Stimulated activated CD8-positive, alpha-beta memory T cell treated with anti-CD3 and anti-CD28 coated beads, Interleukin-2, amount 100 ng/mL, for 1 hour (primary cell): ENCODE measurements at places on chromosomes 5 and 9.
A peak's percentile ranks its signal among the peaks of the same experiment; 100 is the strongest.

GRCh38 chr9:133149130-133150015 lies 14.3 kb downstream of the GBGT1 start:
- DNase-seq = peak; percentile 65

- no peak for DNase-seq
Observed at GRCh38 chr5:90558344-90559192, at the start of gene ADGRV1. ADGRV1 (plus strand) TSS chr5:90558797; CDS start chr5:90558896, 99 bp downstream.

DNA sequence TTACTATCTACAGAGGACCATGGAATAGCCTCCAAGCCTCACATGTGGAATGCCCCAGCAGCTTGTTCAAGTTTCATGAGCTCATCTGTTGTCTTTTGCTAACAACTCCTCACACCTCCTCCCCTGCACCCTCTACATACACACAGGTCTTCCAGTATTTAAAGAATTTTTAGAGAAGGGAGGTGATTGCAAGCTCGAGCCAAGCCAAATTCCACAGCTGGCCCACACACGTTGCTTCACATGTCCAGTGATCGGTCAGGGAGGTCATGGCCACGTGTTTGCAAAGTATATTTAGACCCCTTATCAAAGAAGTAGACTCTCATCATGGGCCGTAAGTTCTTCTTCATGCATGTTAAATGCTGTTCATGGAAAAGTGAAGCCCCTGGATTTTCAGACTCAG lies 281.7 kb downstream of the OSTF1 start:
- DNase-seq = no peak

DNA sequence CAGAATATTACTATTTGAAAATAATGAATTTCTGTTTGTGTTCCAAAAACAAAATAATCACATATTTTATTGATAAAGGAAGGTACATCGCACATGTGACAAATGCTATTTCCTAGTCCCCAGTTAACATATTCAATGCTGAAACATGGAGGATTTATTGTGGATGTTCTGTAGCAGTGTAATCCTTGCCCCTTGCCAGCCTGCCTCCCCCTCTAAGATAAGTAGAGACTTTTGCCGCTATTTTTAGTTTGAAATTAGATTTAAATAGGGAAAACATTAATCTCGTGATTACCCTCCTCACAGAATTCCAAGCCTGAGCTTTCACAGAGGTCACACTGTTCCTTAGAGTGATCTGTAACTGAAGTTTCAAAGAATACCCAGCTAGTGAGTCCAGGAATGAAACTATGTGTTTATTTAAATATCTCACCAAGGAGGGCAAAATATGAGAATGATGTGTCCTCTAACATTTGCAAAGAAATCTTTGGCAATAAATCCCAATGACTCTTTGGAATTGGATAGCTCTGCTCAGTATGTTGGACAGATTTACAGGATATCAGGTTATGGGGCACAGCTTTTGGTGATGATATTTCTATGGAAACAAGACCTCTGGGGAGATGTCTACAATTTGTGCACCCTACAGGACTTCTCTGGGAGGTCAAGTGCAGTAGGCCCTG lies 17.3 kb downstream of the CTXN3 start:
- DNase-seq = no peak

DNA sequence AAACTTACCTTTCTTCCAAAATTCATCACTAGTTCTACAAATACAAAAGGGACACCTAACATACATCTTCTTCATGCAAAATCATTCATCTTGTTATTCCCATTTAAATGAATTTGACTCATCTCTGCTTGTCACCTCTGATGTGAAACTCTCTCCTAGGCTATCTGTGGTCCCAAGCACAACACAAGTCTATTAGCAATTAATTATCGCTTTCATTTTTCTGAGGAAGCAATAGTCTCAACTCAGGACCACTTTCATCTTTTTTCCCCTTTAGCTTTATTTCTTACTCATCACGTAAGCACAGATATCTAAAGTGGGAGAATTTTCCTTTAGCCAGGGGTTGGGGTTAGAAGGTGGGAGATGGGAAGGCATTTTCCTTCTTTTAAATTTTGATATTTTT lies 131.9 kb downstream of the ST8SIA4 start:
- DNase-seq = no peak

GRCh38 chr5:26889815-26890214 lies 148.6 kb downstream of the CDH9 start:
- no peak for DNase-seq

GRCh38 chr5:130868186-130868840 lies 296.7 kb downstream of the HINT1 start:
- no peak for DNase-seq

GRCh38 chr5:137822158-137822764 lies 45.4 kb upstream of the MYOT start:
- no peak for DNase-seq

DNA sequence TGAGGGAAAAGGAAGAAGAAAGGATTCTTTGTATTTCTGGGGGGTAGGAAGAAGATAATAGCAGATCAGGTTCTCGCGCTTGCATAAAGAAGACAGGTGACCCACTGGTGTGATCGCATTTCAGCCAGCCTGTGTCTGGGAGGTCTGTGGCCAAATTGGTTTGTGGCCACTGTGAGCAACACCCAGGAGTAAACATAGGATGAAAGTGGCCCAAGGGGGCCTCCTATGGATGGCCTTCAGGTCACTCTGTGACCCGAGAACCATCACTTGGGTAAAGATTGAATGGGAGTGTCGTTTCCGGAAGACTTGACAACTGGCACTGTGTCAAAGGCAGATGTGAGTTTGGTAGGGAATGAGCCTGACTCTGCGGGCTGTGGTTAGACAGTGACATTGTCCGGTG lies 34.2 kb downstream of the RAI14 start:
- no peak for DNase-seq

DNA sequence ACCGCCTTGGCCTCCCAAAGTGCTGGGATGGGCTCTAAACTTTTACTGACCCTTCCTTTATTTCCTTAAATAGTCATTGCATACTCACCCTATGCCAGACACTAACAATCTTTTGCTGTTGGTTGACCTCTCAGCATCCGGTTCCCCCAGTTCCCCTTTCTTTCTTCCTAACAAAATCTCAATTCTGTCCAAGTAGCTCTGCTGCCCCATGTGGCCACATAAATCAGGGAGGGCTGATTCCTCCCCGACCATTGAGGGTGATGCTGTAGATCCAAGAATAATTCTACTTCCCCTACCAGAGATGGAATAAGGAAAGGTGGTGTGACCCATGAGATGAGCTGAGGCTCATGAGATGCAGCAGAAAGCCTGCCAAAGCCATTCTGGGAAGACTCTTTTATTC lies 315.3 kb upstream of the MSX2 start:
- DNase-seq = no peak

DNA sequence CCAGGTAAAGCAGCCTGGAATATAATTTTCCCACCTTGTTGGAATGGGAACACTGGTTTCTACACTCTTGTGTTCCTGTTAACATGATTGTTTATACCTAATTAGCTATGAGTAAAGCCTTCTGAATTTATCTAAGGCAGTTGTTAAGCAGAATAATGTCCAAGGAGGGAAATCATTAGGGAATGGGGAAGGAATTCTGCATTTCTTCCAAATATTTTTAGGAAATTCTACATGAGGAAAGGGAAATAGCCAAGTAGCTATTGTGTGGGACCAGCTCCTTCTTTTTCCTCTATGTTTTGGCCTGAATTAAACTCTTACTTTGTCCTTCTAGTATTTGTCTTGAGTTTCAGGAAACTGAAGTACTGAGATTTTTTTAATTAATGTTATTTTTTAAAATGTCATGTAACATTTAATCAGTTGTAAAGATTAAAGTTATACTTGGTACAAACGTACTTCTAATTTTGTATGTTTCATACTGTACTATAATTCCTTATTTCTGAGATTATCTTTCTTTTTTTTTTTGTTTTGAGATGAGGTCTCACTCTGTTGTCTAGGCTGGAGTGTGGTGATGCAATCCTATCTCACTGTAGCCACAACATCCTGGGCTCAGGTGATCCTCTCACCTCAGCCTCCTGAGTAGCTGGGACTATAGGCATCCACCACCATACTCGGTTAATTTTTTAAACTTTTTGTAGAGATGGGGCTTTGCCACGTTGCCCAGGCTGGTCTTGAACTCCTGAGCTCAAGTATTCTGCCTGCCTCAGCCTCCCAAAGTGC lies 28.5 kb downstream of the ANKDD1B start:
- DNase-seq = no peak

DNA sequence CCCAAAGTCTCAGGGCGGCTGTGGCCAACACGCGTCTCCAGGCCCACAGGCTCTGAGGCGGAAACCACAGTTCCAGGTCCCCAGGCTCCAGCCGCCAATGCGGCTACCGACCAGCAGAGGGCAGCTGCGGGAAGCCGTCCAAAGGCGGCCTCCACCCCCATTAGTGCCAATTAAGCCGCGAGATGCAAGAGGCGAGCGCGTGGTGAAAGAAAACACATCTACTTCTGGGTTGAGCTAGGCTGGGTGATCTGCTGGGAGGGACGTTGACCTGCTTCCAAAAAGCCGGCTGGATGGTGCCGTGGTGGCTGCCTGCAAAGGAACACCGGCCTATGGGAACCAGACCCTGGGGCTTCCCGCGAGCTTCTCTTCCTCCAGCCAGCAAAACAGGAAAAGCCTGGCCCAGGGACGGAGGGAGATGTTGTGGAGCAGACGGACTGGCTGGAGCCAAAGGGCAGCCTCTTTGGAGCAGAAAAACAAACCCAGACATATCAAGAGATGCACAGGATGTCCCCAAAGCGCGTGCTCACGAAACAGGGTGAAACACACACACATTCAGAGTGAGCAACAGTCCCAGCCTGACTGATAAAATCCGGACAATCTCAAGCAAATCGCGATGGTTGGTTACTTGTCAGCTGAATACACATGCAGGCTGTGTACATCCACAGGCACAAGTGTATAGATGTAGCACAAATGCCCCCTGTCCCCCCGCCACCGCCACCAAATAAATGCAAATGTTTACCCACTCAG lies 187.1 kb upstream of the BRINP1 start:
- DNase-seq = no peak

DNA sequence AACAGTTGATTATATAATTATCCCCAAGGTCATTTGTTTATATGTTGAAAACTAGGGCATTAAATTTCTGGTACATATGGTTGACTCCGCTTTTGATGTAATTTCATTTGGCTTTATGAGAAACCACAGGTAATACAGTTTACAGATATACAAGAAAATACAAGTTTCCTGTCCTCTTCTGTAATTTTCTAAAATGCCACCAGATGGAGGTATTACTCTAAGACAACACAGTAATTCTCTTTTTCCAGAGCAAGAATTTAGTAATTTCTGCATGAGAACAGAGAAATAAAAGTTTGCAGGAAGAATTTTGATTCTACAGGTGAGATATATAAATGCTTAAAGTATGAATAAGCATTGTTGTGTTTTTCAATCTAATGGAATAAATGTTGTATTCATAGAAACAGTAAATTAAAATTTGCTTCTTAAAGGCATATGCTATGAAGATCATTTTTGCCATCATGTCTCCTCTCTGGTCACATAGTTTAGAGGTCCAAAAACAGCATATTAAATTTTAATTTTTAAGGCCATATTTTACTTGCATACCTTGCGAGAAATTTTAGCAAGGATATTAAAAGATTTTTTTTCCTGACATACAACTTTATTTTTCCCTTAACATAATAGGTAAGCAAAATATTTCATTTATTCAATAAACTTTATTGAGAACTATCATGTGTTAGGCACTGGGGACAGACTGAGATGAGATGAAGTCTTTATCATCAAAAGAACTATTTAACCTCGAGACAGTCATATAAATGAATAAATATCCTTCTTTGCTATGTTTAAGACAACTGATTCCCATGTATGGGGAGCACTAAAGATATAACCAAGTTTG lies 22.7 kb downstream of the CHD1 start:
- DNase-seq = no peak

- DNase-seq = no peak
Observed at GRCh38 chr5:158869854-158870253, 229.9 kb downstream of the EBF1 start.

GRCh38 chr5:111892949-111893348 lies 136.0 kb upstream of the NREP start:
- no peak for DNase-seq

GRCh38 chr5:21654-22233 lies 70.2 kb upstream of the PLEKHG4B start:
- DNase-seq = no peak

DNA sequence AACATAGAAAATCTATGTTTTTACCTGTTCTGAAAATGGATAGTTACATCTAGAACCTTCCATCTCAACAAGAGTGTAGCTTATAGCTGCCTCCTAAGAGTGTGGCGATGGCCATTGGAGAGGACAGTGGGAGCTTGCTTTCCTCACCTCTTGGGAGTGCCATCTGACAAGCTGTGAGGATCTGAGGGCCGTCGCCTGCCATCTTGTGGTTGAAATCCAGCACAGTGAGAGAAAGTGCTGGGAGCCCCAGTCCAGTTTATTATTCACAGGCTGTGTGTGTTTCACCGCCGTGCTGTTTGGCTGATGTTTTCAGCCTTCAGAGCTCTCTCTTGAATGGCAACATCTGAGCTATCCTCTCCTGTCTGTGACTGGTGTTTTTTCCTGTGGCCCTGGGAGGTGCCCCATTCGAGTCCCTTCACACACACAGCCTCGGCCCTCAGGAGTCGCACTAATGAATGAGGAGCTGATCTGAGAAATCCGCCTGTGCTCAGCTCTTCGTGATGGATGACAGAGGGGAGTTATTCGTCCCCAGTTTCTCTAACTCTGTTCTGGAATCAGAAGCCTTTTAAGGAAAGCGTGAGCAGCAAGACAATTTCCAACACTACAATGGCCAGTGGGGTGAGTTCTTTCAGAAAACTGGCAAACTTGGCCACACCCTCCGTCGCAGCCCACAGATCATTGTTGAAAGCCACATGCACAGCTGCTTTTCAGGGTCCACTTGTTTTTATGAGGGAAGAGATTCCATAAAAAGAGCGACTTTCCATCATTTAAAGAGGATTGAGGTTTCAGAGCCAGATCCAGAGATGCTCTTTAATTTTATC lies 170.3 kb downstream of the PDZD2 start:
- DNase-seq = no peak

GRCh38 chr5:55227664-55228430 lies 732 bp upstream of the MCIDAS start:
- DNase-seq = no peak

DNA sequence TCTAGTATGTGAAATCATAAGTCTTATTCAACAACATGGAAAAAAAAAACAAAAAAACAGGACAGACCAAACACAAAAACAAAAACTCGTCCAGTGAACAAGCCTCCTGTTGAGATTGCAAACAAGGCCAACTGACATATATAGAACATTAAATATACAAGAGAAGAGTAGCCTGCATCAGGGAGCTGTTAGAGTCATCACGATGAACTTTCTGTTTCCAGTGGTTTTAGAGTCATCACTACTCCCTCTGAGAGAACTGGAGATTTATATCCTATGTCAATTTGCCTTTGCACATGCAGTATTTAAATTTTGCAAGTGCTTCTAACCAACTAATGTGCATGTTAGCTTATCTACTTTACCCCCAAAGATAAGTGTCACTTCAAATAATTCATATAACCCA lies 9.9 kb downstream of the SNCAIP start:
- no peak for DNase-seq

GRCh38 chr9:135886147-135886981 lies 21.0 kb downstream of the CAMSAP1 start:
- DNase-seq = no peak

GRCh38 chr9:124441291-124441690 lies 9.0 kb upstream of the ADGRD2 start:
- DNase-seq = no peak

GRCh38 chr5:16534280-16534679 lies 68.7 kb upstream of the ZNF622 start:
- no peak for DNase-seq
